T-helper 1 cell (primary cell): ENCODE measurements at places on chromosomes 6 and 20.

GRCh38 chr6:167100241-167100674 is 22.6 kb upstream of the CCR6 start:
- DNase-seq: no peak

DNA sequence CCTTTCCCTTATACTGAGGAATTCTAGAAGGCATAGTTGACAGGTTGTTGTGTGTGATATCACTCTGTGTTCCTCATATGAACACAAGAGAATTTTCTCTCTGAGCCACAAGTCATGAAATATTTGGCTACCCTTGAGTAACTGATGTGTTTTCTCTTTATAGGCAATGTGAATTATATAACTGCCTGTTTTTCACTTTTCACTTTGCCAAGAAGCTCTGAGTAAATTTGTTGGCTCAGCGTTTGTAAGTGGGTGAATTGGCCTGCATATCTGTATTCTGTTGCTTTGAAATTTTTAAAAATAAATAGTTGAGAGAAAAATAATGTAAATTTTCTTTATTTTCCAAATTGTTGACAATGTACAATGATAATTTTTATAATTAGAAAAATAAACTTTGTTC is 5.2 kb upstream of the BTBD9 start:
- no peak for DNase-seq

DNA sequence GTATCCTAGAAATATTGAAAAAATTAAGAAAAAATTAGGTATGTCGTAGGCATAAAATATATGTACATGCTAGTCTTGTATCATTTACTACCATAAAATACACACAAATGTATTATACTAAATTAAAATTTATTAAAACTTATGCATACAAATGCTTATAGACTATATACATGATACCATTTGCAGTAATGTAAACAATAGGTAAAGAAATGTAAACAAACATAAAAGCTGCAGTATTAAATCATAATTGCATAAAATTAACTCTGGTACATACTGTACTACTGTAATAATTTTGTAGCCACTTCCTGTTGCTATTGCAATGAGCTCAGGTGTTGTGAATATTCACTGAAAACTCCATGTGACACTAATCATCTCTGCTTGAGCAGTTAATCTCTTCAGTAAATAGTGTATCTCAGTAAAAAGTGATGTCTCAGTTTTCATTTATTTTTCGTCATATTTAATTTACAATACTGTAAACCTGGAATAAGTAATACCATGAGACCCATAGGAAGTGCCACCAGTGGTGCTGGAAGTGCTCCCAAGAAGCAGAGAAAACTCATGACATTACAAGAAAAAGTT is 29.3 kb downstream of the RALGAPB start:
- DNase-seq: no peak

- DNase-seq: no peak
Observed at GRCh38 chr6:162899148-162899547, 171.4 kb downstream of the PACRG start.

DNA sequence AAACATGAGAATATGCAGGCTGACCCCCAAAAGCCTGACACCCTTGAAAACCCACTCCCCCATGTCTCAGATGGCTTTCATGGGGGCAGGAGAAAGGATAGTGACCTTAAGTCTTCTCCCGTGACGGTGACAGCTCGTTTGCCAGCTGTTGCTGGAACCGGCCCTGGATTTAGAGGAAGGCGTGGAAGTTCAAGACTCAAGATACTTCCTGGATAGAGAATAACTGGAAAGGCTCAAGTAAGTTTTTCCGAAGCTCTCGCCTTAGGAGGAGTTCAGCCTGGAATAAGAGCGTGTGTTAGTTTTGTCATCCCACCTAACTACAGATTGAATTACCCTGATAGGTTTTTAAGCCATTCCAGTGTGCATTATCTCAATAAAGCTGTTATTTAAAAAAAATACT is 11.6 kb upstream of the MTG2 start:
- DNase-seq: no peak

DNA sequence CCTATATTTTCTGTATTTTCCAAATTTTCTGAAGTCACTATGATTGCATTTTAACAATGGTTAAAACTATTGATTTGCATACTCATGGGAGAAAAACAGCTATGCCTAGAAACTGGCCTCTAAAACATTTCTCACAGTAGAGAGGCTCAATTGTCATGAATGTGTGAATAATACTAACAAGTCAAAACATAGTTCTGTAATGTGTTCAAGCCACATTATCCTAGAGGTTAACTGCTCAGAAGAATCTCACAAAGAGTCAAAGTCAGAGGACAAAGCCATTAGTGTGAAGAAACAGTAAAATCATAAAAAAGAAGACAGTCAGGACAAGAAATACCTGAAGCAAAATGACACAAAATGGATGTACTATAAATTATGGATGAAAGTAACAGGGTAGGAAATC is 12.5 kb upstream of the ALDH8A1 start:
- DNase-seq: no peak

GRCh38 chr20:8161264-8162071 is 29.4 kb downstream of the PLCB1 start:
- no peak for DNase-seq

- DNase-seq: no peak
Observed at GRCh38 chr20:62984666-62985443, 21.9 kb downstream of the BHLHE23 start.

- no peak for DNase-seq
Observed at GRCh38 chr20:13105864-13106457, 97.2 kb downstream of the SPTLC3 start.

DNA sequence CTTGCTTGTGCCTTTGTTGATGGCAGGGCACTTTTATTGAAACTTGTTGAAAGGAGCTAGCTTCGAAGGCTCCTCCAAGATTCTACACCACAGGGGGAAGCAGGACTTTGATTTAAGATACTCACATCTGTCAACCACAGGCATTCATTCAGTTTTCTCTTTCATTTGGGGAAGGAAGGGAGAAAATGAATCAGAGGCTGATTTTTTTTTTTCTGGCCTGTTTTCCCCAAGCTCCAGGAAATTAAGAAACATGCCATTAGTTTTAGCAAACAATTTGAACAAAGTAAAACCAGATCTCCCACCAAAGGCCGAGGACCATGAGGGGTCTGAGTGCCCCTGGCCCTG is 8.7 kb upstream of the APCDD1L start:
- DNase-seq: no peak

DNA sequence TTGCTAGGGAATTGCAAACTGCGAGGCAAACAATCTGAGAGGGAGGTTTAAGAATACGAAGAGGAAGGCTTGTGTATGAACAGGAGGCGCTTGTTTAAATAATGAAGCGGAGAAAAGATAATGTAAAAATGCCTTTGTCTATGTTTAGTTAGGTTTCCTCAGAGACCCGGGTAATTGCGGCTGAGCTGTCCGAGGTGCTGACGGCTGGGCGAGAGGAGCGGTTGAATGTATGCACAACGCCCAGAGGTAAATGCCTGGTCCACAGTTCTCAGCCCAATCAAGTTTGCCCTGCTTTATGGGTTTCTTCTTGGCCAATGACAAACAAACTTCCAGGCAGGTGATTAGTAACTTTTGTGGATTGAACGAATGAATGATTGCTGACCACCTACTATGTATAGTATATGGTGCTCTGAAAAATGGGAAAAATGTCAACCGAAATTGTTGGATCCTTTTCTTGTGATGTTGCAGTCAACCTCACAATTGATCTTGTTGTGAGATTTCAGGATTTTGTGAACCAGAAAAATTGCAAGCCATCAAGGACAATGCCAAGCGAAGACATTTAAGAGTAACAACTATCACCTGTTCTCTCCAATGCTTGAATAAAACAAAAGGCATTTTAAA is 38.3 kb upstream of the SLC32A1 start:
- no peak for DNase-seq

GRCh38 chr20:10877342-10877741 is 203.5 kb upstream of the JAG1 start:
- DNase-seq: no peak

GRCh38 chr6:105326216-105326615 is 76.7 kb downstream of the PREP start:
- no peak for DNase-seq

DNA sequence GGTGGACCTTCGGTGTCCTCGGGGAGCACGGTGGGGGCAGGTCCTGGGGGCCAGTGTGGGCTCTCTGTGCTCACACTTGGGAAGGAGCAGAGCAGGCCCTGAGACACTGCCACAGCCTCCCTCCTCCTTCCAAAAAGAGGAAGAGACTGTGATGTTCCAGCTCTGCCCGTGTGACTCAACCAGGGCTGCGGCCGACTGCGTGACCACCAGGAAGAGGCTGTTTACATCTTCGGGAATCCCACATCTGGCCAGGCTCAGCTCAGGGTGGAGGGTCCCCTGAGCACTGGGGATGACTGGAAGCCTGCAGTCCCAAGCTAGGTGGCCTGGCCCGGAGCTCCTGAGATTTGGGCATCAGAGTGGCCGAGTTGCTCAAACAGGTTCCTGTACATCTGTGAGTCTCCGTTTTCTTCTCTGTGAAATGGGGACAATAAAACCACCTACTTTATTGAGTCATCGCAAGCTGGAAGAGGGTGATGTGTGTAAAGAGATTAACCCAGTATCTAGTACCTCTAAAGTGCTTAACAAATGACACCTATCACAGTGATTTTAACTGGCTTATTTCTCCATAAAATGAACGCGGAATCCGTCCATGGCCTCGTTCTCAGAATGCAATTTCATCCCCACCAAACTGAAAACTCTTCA is 242.1 kb downstream of the DLL1 start:
- no peak for DNase-seq

DNA sequence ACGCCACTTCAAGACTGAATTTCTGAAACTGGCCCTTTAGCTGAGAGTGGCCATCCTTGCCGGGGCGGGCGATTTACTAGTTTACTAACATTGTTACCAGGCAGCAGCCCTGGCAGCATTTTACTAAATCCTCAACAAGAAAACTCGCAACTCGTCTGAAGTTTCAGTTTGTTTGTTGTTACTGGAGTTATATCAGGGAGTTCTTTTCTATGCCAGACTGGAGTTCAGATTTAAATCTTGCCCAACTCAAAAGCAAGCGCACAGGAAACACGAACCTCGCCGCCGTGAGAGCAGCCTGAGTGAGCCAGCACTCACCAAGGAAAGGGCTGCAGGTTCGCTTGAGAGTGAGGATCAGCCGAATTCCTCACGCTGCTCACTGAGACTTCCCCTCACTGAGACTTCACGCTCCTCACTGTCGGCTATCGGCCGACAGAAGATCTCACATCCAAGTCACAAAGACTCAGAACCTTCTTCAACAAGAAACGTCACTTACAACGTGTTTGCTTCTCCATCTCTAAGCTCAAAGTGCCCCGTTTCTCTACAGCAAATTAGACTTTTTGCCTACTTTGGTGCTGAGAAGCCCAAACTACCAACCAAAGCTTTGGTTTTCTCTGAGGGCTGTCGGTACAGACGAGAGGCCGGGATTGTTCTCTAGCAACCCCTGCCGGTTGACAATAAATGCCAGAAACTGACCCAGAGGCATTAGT is 78.9 kb downstream of the OLIG3 start:
- no peak for DNase-seq

GRCh38 chr20:46624946-46625345 is 26.3 kb downstream of the SLC13A3 start:
- DNase-seq: no peak

DNA sequence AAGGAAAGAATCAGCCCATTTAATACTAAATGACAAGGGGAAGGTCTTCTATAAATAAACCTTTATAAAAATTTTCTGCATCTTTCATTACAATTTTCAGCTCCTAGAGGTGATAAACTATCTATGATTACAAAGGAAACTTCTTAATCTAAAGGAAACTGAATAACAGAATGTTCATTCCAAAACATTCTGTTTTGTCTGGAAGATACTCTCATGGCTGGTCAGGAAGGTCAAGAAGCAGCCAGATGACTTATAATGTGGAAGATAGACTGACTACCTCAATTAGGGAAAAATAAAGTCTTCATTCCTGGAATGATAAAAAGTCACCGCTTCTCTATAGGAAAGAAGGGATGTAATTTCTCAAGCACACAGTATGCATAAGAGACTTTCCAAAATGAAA is 131.3 kb downstream of the GMDS start:
- DNase-seq: no peak

- DNase-seq: no peak
Observed at GRCh38 chr20:8156235-8157079, 24.4 kb downstream of the PLCB1 start.

DNA sequence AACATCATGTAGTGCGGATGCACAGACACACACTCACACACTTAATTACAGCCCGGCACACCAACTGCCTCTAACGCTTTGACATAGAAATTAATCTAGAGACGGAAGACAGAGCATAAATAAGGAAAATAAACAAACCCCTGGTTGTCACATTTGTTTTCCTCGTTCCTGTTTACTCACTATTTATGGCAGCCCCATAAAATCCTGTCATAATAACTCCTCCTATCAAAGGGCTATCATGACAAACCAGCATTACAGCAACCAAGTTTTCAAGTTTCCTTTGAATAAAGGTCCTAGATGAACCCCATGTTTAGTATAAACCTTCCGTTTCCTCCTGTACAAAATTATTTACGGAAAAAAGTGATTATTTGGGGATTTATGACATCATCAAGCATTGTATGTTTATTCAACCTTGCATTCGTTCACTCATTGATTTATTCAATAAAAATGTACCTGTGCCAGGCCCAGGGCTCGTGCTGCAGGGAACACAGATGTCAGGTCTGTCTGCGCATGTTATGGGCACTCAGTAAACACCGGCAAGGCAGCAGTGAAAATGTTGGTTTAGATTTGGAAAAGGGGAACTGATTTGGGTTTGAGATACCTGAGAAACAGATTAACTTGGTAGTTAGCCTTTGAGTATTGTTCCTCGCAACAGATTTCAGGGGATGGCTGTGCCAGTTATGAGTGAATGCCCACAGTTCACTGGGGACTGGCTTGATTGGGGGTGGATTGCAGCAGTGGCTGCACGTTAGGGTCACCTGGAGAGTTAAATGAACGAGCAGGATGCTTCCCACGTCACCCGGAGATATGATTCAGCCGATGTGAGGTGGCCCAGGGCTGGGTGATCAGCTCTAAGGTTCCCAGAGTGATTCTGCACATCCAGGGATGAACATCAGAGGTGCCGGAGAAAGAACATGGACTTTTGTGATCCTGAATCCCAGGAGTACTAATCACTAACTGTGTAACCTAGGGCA is 295.3 kb upstream of the FOXQ1 start:
- no peak for DNase-seq

DNA sequence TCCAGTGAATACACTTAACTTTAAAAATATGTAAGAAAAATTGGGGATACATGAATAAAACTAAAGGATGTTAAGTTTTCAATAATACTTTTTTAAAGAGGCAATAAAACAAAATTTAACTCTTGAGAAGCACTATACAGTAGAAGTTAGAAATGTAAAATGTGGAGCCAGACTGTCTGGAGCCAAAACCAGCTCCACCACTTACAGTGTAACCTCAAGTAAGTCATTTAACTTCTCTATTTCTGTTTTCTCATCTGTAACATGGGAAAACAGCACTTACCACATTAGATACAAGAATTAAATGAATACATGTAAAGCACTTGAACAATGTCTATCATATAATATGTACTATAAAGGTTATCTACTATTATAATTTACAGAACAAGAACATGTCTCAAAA is 6.7 kb downstream of the ATG5 start:
- DNase-seq: no peak

- DNase-seq: no peak
Observed at GRCh38 chr20:31446084-31446819, 5.8 kb downstream of the DEFB123 start.
